ENCODE measurements at places on chromosomes 7 and 10.
A peak's percentile ranks its signal among the peaks of the same experiment; 100 is the strongest.

- DNase-seq = no peak
These were observed 114.3 kb downstream of the CDK14 start for GRCh38 chr7:90710466-90710850.

- peak; percentile 22 for DNase-seq
These were observed 121.3 kb upstream of the WIPF3 start for GRCh38 chr7:29684787-29685650.

- no peak for DNase-seq
These were observed 38.7 kb downstream of the NPS start for GRCh38 chr10:127587668-127588365.

DNA sequence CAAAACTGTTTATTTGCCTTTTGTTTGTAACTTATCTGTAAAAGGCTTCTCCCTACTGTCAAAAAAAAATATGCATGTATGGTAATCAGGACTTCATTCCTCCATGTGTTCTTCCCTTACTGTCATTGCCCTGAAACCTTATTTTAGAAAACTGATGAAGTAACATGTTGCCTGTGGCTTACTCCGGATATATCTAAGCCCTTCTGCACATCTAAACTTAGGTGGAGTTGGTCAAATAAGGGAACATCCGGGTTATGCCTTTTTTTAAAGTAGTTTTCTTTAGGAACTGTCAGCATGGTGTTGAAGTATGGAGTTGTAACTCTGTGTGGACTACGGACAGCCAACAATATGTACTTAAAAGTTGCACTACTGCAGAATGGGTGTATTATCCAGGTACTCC, 6.2 kb downstream of the SAR1A start:
- no peak for DNase-seq

GRCh38 chr10:95601116-95601719, 40.0 kb upstream of the SORBS1 start:
- DNase-seq = peak; percentile 26

DNA sequence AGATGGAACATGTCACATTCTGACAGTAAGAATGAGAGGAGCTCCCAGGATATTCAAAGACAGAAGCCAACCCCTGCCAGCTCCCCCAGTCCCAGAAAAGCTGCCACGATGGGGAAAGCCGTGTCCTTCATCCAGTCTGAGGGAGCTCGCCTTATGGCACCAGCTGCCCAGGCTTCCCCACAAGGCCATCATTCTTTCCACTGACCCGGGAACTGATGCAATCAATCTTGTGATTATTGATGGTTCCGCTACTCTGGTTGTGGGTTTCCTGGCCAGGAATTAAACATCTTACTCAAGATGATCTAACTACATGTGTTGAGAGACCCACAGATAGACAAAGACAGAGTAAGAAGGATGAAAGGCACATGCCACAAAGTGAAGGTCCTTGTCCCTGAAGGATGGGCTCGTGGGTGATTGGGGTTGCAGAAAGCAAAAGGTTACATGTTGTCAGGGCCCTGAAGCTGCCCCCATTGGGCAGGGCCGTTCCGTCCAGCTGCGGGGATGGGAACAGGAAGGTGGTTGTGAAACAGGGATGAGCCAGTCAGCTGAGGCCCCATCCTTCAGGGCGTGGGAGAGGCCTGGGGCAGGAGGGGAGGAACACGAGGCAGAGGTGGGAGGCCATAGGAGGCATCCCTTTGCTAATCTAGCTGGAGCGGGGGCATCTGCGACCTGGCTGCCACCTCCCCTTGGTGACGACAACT, 127.6 kb downstream of the OAT start:
- no peak for DNase-seq

DNA sequence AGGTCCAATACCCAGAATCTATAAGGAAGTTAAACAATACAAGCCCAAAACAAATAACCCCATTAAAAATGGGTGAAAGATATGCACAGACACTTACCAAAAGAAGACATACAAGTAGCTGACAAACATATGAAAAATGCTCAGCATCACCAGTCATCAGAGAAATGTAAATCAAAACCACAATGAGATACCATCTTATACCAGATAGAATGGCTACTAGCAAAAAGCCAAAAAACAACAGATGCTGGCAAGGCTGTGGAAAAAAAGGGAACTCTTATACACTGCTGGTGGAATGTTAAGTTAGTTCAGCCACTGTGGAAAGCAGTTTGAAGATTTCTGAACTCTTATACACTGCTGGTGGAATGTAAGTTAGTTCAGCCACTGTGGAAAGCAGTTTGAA, 331.1 kb downstream of the KIF20B start:
- DNase-seq = no peak

- DNase-seq = no peak
These were observed 87.0 kb downstream of the IPMK start for GRCh38 chr10:58180666-58181065.

GRCh38 chr10:44511601-44512000, 126.7 kb upstream of the CXCL12 start:
- no peak for DNase-seq

- DNase-seq = no peak
These were observed 324.1 kb upstream of the BMPER start for GRCh38 chr7:33581236-33581635.

GRCh38 chr7:87395442-87396020, 50.1 kb downstream of the CROT start:
- DNase-seq = no peak

GRCh38 chr7:150642926-150643325, 10.7 kb upstream of the GIMAP6 start:
- DNase-seq = no peak

- DNase-seq = no peak
These were observed 5.0 kb upstream of the TASOR2 start for GRCh38 chr10:5679606-5680005.

DNA sequence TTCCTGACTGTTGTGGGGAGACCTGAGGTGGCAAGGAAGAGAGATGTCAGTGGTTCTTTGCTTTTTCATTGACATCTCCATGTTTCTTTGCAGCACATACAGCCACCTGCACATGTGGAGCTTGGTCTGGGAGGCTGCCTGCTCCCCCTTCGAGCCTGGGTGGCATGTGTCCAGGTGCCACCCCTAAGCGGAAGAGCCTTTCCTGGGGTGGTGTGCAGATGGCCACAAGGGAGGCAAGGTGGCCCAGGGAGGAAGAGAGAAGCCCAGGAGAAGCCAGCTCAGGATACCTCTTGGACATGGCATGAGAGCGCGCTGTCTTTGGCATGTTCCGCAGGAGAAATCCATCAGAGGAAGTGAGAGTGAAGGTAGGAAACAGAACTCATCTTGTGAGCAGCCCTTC, 105.9 kb upstream of the NPTX2 start:
- DNase-seq = no peak

- DNase-seq = no peak
These were observed 101.1 kb downstream of the GPR85 start for GRCh38 chr7:112985377-112985987.

GRCh38 chr7:137606061-137606674, 240.6 kb downstream of the DGKI start:
- DNase-seq = no peak

DNA sequence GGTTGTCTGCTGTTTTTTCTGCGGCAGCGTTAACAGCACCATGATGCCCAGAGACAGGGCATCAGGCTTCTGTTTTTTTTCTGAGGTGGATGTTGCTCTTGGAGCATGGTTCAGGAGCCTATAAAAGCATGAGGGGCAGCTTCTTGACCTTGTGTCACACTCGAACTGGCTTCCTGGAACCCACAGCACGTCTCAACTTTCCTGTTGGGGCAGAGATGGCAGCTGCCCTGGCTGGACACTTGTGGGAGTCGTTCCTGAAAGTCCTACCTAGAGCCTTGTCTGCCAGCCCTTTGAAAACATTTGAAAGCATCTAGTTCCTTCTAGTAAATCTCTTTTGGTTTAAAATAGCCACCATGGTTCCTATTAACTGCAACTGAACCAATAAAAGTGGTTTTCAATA, 28.9 kb upstream of the PRKAG2 start:
- no peak for DNase-seq

Measured in GM12892 (cell line).